Activated T-helper 17 cell treated with anti-CD3 and anti-CD28 coated beads, Interleukin-2, amount 50 U/mL, for 72 hours (primary cell): ENCODE measurements at places on chromosomes 2 and 18. TPM values are rescaled to one million over a fixed set of nuclear protein-coding genes. Genes with fewer than 3 reads are reported as not detected.
A peak's percentile ranks its signal among the peaks of the same experiment; 100 is the strongest.

Gene NAT8
- total RNA-seq = not detected

Gene FAM237A
- total RNA-seq = not detected

Gene FAHD2B
- total RNA-seq = 19.9 TPM

Gene SP140L
- total RNA-seq = 45.1 TPM

Gene LRP2
- total RNA-seq = 0.22 TPM

Gene CDH19
- not detected for total RNA-seq

Gene ATP6V1C2
- not detected for total RNA-seq

Gene PLEKHH2
- total RNA-seq = 1.3 TPM

Gene TMEM131
- 32.0 TPM for total RNA-seq

Gene CAPN13
- total RNA-seq = not detected

DNA sequence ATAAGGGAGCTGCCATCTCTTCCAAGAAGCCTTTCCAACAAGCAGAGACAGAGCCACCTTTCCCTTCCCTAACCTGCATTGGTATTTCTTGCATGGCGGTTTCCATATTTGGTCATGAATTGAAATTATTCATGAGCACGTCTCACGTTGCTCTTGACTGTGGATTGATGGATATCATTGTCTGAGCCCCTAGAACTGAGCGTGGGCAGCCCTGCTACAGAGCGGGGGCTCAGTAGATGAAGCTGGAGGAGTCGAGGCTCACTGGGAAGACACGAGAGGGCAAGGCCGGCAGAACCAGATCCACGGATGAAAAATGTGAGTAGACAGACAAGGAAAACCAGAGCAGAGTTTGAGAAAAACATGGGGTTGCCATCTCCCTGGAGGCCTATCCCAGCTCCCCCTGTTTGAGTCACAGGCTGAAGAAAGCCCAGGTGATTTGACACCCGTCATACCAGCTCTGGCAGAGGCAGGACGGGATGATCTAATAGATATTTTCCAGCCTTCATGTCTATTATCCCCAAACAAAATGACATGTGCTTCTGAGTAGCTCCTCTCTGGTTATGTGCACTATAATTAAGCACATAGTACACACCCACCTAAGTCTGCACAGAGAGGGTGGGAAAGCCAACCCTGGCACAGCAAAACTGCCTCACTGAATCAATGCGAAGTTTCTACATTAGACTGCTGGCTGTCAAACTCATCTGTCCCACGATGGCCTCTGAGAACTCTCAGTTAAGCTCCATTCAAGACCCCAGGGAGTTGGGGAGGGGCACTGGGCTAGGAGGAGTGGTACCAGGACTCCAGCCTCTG, 363.5 kb upstream of the KLHL29 start:
- ATAC-seq = no peak

DNA sequence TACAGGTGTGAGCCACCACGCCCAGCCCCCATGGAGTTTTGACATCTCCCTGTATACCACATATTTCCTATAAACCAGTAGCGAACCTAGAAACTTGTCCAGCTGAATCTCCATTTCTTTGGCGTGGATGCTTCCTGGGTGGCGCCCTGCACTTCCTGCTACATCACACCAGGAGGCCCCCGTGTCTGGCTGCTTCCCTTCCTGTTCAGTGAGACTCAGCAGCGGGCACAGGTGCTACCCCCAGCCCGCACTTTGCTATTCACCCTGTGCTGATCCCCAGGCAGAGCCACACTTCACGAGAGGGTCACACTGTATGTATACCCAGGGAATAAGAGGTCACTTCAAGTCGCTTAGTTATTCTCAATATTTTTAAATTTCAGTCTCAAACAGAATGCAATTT, 35.0 kb downstream of the CYP27C1 start:
- peak; percentile 51 for ATAC-seq

GRCh38 chr2:129281791-129282530, 697.5 kb upstream of the RAB6C start:
- ATAC-seq = no peak

- no peak for ATAC-seq
These were observed 234.4 kb downstream of the SOCS6 start for GRCh38 chr18:70523035-70523791.

GRCh38 chr18:55479656-55480420, 108.2 kb downstream of the TCF4 start:
- no peak for ATAC-seq

DNA sequence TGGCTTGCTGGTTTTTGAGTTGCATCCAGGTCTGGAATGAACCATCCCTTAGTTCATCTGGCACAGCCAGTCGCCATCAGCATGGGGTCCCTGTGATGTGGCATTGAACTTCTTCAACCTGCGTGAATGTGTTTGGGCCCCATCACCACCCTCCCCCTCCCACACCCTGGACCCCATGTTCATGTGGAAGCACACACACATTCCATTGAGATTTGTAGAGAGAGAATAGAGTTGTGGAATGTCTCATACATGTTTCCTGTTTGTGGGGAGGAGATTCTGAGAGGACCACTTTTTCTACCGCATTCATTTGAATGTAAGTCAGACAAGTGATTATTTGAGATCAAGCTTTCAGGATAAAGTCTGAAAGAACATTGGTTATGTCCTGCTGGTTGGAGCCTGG, 117.6 kb upstream of the EML6 start:
- peak; percentile 18 for ATAC-seq

DNA sequence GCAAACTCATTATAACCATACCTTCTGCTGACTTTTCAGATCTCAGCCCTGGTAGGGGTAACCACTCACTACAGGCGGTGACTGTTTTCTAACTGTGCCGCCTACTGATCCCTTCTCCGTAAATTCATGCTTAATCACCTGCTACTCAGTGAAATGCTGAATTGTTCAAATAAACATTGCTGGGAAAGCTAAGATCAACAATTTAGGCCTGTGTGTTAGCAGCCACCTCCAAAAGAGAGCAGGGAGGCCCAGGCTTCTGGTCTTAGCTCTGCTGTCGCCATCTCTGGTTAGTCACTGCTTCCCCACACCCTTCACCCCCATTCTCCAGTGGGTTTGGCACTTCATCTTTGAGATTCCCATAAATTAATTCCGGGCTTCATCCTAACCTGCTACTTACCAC, 21.8 kb upstream of the NT5C1B start:
- no peak for ATAC-seq

GRCh38 chr2:119249855-119250717, 26.5 kb downstream of the STEAP3 start:
- no peak for ATAC-seq

DNA sequence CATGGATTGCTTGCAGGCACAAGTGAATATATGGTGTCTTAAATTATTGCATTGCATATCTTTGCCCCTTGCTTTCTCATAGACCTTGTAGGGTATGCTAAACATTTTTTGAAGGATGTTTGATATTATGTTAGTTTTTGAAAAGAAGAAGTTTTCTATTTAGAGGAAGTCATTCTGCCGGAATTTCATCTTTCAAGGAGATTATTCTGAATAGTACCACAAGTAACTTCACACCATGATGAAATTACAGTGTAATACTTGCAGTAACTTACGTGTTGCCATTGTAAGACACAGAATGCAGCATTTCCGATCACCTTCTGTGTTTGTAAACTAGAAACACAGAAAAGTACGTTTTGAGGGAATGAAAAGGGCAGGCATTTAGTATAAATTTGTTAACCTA, 71.9 kb downstream of the ACVR2A start:
- ATAC-seq = no peak

- ATAC-seq = no peak
These were observed 195.9 kb downstream of the TFCP2L1 start for GRCh38 chr2:121089166-121089510.

DNA sequence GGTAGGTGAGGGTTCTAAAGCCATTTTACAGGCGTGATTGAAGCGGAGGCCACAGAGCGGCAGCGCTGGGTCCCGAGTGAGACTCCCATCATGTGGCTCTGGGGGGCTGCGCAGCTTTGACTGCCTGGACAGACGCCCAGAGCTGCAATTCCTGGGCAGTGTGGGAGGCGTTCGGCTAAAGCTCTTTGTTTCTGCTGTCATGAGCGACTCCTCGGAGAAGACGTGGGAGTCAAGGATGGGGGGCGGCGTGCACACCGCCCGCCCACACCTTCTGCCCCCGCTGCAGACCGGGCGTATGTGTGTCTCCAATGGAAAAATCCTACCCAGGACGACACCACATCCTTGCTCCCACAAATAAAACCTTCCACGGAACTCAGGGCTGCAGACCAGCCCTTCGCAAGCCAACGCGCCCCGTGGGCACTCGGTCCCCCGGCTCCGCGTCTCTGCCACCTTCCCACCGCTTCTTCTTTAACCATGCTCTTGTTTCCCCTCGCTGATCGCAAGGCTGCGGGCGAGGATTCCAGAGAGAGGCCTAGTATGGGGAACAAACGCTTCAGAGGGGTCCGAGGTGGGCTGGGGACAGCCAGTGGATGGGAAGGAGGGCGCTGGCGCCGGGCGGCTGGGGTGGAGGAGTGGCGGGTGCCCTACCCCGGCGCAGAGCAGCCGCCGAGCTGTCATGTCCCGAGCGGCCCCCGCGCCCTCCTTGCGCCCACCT, 680 bp upstream of the LBH start:
- ATAC-seq = peak; percentile 0

GRCh38 chr2:158478237-158478636, 21.5 kb downstream of the PKP4 start:
- no peak for ATAC-seq

DNA sequence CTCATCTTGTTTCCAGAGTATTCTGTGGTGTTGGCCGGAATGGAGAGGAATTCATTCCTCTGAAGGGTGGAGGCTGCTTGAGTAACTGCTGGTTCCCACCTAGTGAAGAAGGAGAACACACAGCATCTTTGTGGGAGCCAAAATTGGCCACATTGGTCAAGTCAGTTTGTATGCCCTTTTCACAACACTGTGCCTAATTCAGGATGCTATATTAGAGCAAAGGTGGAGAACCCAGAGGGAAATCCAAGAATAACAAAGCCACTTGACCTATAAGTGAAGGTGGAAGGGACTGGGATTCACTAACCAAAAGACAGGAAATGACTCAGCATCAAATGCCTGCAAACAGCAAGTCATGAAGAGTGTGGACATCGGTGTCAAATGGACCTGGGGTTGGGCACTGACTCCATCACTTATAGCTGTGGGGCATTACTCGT, 27.3 kb upstream of the MLPH start:
- no peak for ATAC-seq

DNA sequence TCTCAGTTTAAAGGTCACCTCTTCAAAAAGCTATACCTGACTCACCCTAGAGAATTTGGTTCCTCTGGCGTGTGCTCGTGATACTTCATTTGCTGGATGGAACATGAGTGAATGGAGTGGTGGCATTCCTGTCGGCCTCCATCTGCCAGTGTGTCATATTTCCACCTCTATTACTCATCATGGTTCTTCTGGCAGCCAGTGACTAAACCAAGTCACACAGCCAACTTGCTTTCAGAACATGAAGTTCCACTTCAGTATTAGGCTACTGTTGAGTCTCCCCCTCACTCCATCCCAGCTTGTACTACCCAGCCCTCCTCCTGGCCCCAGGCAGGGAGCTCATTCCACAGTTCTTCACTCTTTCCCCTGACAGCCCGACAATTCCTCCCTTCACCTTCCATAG, 169.8 kb downstream of the MREG start:
- peak; percentile 32 for ATAC-seq

DNA sequence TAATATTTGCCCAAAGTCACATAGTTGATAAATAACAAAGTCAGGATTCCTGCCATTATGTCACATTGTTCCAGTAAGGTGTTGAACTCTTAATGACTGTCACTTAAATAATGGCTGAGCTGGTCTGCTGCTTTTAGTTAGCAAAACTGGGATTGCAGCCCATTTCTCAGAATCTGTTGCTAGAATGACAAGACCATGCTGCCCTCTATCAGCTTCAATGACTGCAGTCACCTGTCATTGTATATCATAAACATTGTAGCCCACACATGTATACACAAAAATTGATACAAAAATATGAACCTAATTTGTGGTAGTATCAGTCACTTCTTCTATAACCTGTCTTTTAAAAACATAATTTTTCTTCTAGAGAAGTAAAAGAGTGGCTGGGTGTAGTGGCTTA, 121.1 kb downstream of the FAM161A start:
- no peak for ATAC-seq

DNA sequence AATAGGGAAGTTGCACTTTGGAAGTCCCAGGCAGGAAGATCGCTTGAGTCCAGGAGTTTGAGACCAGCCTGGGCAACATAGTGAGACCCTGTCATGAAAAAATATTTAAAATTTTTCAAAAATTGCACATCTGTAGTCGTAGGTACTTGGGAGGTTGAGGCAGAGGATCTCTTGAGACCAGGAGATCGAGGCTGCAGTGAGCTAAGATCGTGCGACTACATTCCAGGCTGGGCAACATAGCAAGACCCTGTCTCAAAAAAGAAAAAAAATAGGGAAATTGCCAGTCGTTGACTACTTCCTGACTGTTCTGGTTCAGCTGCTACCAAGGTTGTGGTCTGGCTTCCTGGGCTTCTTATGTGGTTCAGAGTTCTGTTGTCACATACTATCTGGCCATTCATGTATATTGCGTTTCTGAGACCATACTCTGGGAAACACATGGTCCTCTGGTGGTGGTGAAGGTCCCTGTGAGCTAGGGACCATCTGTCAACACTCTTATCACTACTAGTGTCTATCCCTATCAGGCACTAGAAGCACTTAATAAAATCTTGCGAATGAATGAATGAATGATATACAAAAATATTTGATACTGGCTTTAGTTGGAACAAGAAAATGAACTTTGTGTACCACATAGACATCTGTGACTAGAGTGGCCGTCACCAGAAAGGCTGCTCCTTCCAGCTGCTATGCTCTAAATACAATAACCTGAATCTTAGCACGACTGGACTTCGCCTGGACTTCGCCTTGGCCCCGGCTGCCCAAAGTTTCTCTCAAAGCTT, 861 bp upstream of the KLHL23 start:
- ATAC-seq = no peak

- no peak for ATAC-seq
These were observed 40.2 kb downstream of the SEMA4F start for GRCh38 chr2:74694281-74694680.

- no peak for ATAC-seq
These were observed 26.5 kb upstream of the TLK1 start for GRCh38 chr2:171187177-171187576.

DNA sequence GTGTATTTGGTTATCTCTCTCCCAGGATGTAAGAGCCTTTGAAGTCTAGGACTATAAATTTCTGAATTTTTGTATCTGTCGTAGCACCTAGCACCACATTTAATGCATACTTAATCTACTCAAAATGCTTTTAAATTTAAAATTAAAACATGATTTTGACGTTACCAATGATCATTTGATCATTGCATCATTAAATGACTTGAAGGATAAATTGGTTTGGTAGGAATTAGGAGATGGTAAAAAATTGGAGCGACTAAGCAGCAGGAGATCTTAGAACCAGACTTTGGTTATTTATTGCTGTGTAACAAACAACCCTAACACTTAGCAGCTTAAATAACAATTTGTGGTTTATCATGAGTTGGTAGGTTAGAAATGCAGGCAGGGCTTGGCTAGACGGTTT, 84.9 kb downstream of the MYO3B start:
- no peak for ATAC-seq

- ATAC-seq = no peak
These were observed 78.8 kb downstream of the NABP1 start for GRCh38 chr2:191756761-191757160.
